ENCODE measurements at places on chromosomes 12 and 14.

- no peak for DNase-seq
Observed at GRCh38 chr12:124520265-124520701, 47.1 kb downstream of the NCOR2 start.

DNA sequence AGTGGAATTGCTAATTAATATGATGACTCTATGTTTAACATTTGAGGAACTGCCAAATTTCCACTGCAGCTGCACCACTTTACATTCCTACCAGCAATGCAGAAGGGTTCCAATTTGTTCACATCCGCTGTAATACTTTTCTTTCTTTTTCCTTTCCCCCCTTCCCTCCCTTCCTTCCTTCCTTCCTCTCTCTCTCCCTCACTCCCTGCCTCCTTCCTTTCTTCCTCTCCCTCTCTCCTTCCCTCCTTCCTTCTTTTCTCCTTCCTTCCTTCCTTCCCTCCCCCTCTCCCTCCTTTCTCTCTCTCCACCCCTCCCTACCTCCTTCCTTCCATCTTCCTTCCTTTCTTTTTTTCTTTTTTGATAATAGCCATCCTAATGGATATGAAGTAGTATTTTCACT, 3.2 kb upstream of the PFKM start:
- no peak for DNase-seq

DNA sequence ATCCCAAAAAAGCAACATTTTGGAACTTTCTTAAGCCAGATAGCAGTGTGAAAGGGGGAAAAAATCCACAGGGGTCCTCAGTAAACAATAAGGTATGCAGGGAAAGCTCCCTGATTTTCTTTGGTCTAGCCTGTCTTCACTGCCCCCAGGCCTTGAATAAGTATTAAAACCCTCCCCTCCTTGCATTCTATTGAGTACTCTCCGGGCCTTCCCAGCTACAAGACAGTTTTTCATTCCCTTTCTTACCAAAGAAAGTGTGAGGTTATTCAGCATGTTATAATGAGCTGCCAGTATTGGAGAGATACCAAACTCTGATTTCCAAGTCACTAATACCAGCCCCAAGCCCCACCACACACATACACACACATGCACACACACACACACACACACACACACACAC, 59.8 kb upstream of the KIF21A start:
- no peak for DNase-seq

- DNase-seq = no peak
Observed at GRCh38 chr12:25529738-25530137, 23.3 kb downstream of the LMNTD1 start.

GRCh38 chr14:34081576-34082136, 130.8 kb upstream of the EGLN3 start:
- no peak for DNase-seq

GRCh38 chr14:52014601-52015267, 25.4 kb downstream of the RTRAF start:
- no peak for DNase-seq

- DNase-seq = no peak
Observed at GRCh38 chr12:75852143-75852542, 179.4 kb downstream of the PHLDA1 start.

DNA sequence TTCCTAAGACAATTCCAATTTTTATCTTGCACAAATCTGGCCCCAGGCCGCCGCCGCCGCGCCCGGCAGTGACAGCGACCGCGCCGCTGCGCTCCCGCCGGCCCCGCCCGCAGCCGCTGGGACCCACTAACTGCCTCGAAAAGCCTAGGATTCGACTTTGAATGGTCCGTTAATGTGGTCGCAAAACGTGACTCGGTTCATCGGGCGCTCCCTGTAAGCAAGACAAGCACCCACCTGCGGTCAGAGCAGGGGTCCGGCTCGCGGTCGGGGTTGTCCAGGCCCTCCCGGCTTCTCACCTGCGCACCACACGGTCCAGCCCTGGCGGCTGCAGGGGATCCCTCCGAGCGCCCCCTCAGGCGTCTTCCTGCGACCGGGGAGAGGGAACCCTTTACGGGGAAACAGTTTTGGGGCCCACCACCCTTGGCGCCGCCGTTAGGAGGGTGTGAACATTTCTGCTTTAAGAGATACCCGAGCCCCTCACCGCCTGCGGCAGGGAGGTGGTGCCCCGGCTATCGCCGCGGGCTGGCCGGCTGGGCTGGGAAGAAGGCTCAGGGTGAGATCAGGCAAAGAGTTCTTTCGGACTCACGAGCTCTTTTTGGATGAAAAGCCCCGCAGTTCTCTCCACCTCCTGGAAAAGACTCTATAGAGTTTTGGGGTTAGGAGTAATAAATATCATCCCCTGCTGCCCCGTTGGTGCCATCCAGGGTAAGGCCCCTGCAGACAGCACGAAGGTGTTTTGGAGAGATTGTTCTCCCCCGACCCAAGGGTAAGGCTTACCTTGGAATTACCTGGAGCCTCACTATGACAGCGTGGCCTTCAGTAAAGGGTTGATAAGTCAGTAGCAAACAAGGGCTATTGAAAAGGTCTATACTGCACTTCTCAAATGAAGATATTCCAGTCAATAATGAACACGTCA, 13.6 kb upstream of the FOXJ2 start:
- no peak for DNase-seq

GRCh38 chr12:64798165-64798564, 26.3 kb upstream of the TBC1D30 start:
- no peak for DNase-seq

DNA sequence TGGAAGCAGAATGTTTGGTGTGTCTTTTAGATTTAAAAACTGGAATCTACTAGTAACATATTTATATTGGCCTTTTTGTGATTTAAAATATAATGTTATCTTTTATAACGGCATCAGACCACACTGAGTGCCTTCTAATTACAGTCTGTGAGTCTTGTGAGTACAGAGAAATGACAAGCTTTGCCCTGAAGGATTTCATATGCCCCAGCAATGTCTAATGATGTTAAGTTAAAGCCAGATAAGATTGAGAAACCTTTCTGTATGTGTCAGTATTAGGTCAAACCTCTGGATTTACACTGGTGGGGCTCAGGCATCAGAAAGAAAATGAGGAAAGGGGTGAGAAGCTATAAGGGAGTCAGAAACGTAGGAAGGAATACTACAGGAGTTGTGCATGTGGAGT, 25.2 kb downstream of the PLEKHA5 start:
- DNase-seq = no peak

- DNase-seq = no peak
Observed at GRCh38 chr12:109720152-109720856, 6.7 kb downstream of the FAM222A start.

GRCh38 chr12:3723916-3724805, 28.7 kb downstream of the CRACR2A start:
- no peak for DNase-seq
